ENCODE measurements at places on chromosomes 6 and 20. TPM values are rescaled to one million over a fixed set of nuclear protein-coding genes. Genes with fewer than 3 reads are reported as not detected.

SYCP2L gene
- 0.64 TPM for total RNA-seq

GJA10 gene
- 1.3 TPM for total RNA-seq

MLIP gene
- not detected for total RNA-seq

SOX18 gene
- 1.8 TPM for total RNA-seq

REM1 gene
- not detected for total RNA-seq

MEI4 gene
- not detected for total RNA-seq

RRAGD gene
- 1.3 TPM for total RNA-seq

KIF6 gene
- not detected for total RNA-seq

TGM3 gene
- total RNA-seq, result not detected

MACROD2 gene
- not detected for total RNA-seq

BYSL gene
- total RNA-seq, result 33.1 TPM

GRIK2 gene
- not detected for total RNA-seq

BTN2A1 gene
- 26.5 TPM for total RNA-seq

CALHM6 gene
- total RNA-seq, result 13.8 TPM

- no peak for DNase-seq
These were observed 269.6 kb downstream of the ARID1B start for GRCh38 chr6:157046776-157047175.

DNA sequence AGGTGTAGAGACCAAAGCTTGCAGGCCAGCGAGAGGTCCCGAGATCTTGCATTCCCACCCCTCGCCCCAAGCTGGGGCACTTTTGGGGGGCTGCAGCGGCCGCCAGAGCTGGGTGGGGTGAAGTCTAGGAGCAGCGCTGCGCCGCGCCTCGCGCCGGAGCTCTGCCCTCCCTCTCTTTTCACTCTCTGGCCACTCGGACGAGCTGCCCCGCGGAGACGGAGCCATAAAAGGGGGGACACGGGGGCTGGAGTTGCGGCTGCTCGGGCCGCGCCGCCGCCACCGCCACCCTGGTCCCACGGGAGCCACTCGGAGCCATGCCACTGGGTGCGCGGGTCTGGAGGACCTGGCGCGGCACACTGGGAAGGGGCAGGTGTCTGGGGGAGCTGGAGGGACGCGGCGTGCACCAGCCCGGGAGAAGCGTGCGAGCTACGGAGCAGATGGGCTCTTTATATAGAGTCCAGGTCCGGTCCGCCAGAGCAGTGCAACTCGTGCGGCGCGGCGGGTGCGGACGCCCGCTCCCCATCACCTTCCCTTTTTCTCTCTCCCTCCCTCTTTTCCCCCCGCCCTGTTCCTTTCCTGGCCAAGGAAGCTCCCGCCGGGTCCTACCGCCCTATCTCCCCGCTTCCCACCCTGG lies 687 bp upstream of the HTR1B start:
- no peak for DNase-seq

DNA sequence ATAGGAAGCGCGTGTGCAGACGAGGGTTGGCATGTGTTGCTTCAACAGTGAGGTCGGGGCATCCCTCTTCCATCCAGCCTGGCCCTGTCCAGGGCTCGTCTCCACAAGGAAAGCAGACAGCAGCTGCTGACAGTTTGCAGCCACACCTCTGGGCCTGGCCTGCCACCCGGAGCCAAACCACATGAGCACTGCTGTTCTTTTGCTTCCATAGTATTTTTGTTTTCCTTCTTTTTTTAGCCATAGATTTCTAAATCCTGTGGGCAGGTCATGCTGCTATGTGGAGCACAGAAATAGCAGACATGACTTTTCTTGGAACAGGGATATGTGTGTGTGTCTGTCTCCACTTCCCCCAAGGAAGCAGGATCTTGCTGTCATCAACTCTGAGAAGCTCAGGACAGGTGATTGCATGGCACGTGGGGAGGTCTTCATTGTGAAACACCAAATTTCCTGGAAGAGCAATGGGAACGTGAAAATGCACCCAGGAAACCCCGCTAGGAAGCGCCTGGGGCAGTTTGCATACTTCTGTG lies 167.4 kb downstream of the DTNBP1 start:
- DNase-seq, result no peak

GRCh38 chr6:98845211-98846020 lies 11.0 kb downstream of the POU3F2 start:
- peak; percentile 73 for DNase-seq

DNA sequence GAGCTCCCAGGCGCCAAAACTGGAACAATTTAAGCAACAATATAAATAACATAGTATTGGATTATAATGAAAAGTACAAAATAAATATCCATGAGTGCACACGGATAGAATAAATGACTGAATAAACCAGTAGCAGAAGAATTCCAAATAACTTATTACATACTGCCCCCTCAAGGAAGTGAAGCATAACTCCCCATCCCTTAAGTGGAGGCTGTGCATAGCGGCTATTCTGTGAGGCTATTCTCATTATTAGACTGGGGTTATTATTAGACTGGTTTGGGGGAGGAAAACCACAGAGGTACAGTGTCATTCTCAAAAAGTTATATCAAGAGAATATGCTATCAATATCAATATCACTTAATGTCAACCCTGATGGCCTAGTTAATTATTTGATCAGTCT lies 94.4 kb upstream of the SIRPA start:
- DNase-seq, result no peak

GRCh38 chr6:106746652-106747051 lies 117.3 kb downstream of the QRSL1 start:
- DNase-seq, result no peak

GRCh38 chr6:111450636-111451035 lies 32.4 kb downstream of the REV3L start:
- no peak for DNase-seq

- no peak for DNase-seq
These were observed 240.9 kb downstream of the DOK5 start for GRCh38 chr20:54716174-54716747.

DNA sequence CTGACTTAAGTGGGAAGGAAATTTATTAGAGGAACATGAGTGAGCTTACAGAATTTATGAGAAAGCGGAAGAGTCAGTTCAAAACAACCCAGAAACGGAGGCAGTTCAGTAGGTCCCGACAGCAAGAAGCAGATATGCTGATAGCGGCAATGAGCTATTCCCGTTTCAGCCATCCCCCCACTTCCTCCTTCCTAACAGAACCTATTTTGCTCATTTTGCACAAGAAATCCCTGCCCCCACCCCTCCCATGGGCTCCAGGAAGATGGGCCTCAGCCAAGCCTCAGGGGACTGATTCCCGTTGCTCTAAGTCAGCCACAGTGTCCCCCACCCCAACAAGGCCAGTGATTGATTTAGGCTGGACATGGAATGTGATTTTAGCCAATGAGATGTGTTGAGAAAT lies 157.5 kb downstream of the CEBPB start:
- DNase-seq, result peak; percentile 37

DNA sequence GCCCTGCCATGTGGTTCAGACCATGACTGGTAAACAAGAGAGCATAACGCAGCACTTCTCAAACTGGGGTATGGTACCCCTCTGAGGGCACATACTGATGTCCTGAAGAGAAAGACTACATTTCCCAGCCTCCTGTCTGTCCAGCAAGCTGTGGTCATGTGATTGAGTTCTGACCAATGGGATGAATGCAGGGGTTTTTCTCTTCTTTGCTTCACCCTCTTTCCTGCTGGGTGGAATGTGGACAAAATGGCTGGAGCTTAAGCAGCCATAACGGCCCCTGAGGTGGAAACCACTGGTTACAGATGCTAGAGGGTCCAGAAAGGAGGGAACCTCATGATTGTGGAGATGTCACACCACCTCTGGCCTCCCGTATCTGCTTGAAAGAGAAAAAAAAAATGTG lies 19.4 kb upstream of the KCNB1 start:
- no peak for DNase-seq

DNA sequence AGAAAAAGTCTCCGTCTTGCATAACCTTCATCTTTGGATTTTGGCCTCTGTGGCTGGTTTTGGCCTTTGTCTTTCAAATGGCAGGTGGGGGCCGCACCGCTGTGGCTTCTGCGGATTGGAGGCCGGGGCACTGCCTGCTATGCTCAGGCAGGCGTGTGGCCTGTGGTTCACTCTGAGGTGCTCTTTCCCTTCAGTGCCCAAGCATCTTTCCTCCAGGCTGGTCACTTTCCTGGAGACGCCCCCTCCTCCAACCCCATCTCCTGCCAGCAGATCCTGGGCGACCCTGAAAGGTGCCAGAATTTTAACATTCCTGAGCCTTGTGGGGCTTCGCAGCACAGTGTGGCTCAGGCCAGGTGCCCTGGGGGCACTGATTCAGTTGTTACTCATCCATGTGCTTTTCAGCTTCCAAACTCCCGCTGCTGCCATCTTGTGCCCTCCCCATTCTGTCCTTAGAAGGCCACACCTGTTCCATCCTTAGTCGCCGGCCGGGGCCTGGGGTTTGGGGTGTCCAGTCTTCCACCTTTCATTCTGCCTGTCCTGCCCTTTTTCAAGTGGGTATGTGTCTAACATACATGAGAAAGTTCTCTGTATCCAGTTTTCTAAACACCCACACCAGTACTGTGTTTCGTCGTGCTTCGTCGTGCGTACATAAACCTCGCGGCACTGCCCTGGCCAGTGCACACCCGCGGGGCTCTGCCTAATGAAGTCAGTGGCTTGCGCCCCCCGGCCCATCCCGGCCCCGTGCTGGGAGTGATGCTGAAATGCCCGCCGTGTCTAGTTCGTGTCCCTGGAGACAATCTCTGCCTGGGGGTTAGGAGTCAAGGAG lies 12.1 kb downstream of the SS18L1 start:
- DNase-seq, result no peak

- DNase-seq, result no peak
These were observed 1.4 kb upstream of the LRRN4 start for GRCh38 chr20:6055161-6055783.

GRCh38 chr20:62358171-62359042 lies 8.7 kb downstream of the LAMA5 start:
- DNase-seq, result no peak

DNA sequence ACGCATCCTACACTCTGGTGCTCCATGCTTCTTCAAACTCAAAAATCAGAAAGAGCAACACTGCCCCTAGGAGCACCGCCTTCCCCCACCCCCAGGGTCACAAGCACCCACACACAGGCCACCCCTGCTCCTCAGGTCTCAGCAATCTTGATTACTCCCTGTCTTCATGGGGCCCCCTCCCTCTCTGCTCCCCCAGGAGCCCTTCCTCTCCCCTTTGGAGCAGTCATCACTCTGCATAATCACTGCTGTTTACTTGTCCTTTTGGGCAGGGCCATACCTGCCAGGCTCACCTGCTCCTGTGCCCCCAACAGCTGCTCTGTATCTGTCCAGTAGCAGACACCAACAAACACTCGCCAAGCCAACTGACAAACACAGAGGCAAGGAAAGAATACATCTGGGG lies 7.6 kb upstream of the SYNDIG1 start:
- DNase-seq, result no peak

- DNase-seq, result no peak
These were observed 156.2 kb downstream of the THBS2 start for GRCh38 chr6:169097381-169097959.

GRCh38 chr6:142829556-142829955 lies 115.4 kb downstream of the HIVEP2 start:
- DNase-seq, result no peak

DNA sequence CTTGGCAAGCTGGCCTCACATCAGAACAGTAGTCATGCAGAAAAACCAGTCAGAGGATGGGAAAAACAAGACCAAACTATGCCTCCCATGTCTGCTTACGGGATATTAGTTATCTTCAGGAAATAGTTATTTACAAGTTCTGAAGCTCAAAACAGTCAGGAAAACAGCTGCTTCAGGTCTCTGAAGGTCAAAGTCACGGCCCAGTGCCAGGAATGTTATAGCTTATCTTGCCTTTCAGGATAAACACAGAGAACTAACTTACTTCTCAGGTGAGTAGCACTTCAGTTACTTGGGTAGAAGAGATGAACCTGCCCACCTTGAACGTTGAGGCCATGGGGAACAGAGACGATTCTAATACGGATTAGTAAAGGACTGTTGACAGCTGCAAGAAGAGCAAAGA lies 310.7 kb downstream of the KIF16B start:
- no peak for DNase-seq

- DNase-seq, result no peak
These were observed 626.1 kb upstream of the ID4 start for GRCh38 chr6:19210849-19211590.

DNA sequence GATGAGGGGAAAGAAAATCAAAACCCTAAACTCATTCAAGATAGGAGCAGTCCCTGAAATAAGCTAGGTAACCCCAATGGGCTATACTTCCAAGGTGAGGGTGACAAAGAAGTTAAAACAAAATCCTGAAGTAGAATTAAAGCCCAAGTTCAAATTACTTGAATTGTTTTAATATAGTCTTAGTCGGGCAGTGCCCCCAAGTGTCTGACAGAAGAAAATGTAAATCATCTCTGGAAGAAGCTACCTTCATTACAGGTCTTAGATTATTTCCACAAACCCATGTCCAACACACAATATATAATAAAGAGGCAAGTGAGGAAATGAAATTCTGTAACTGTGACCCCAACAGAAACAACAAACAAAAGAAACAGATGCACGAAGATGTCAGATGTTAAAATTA lies 36.8 kb upstream of the L3MBTL3 start:
- DNase-seq, result no peak

DNA sequence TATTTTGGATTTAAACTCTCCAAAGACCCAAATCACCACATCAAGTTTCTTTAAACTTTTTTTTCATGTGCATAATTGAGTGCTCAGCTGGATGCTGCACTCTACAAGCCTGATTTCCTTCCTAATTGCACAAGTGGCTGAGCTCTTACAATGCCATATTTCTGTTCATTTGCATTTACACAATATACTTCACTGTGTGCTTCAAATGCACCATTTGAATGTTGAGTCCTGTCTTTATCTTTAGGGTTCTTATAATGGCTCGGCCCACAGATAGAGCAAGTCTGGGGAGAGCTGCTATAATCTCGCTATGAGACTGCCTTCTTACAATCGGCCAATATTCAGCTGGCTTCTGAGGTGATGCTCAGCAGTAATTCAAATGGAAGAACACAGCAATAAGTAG lies 200.6 kb upstream of the MAP3K7 start:
- DNase-seq, result no peak

GRCh38 chr6:170279977-170280688 lies 10.7 kb downstream of the DLL1 start:
- DNase-seq, result peak; percentile 59

GRCh38 chr6:16872543-16873235 lies 111.4 kb upstream of the ATXN1 start:
- DNase-seq, result no peak

- DNase-seq, result no peak
These were observed 11.8 kb upstream of the FOXC1 start for GRCh38 chr6:1597924-1598323.

- DNase-seq, result peak; percentile 79
These were observed 50.9 kb downstream of the JARID2 start for GRCh38 chr6:15296735-15297134.

- DNase-seq, result no peak
These were observed 511.3 kb downstream of the PHF3 start for GRCh38 chr6:64146876-64147275.

DNA sequence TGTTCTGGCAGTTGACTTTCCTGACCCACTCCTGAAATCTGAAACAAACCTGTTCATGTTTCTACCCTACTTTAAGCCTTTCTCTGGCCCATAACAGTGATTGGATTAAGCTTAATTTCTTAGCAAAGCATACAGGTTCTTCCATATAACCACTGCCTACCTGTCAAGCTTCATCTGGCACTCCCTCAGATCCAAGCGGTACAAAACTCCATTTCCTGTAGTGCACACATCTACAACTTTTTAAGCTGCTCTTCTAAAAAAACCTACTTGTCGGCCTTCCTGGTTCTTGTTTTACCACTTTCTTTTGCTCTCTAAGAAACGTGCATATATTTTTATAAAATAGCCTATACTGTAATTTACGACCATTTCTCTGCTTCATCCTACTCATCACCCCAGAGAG lies 916 bp upstream of the PPP1R11 start:
- no peak for DNase-seq

- DNase-seq, result no peak
These were observed 5.9 kb downstream of the RBM38 start for GRCh38 chr20:57396984-57397692.

- DNase-seq, result no peak
These were observed 323.6 kb downstream of the CD83 start for GRCh38 chr6:14440940-14441781.
